ENCODE measurements at places on chromosomes 16 and 17.

DNA sequence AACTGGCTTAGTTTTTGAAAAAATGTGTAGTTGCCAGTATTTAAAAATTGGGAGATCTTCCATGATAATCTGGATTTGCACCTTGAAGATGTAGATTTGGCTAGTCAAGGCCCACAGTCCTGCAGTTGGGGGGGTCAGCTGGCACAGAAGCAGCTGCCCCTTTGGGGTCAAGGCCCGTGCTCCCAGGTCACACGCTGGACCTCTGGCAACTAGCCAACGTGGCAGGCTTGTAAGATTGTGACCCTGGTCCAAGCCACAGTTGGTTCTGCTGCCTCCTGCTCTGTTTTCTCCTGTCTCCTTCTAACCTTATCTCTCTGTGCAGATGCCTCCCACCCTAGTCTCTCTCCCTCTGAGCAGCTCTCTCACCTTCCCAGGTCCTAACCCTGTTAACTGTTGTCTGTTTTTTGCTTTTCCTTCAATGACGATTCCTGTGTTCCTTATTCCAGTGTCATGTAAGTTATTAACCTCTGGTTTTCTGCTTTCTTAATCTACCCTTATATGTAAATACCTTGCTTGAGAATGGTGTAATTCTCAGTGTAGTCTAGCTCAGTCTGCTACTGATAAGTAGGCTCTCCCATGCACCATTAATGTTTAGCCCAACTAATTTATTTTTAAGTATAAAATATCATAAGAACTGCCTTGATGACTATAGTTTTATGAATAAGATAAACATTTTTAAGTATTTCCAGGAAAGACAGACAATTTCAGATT, 27.9 kb downstream of the CLEC16A start:
- no peak for DNase-seq

- no peak for DNase-seq
Observed at GRCh38 chr16:9365370-9365728, 273.9 kb downstream of the HAPSTR1 start.

DNA sequence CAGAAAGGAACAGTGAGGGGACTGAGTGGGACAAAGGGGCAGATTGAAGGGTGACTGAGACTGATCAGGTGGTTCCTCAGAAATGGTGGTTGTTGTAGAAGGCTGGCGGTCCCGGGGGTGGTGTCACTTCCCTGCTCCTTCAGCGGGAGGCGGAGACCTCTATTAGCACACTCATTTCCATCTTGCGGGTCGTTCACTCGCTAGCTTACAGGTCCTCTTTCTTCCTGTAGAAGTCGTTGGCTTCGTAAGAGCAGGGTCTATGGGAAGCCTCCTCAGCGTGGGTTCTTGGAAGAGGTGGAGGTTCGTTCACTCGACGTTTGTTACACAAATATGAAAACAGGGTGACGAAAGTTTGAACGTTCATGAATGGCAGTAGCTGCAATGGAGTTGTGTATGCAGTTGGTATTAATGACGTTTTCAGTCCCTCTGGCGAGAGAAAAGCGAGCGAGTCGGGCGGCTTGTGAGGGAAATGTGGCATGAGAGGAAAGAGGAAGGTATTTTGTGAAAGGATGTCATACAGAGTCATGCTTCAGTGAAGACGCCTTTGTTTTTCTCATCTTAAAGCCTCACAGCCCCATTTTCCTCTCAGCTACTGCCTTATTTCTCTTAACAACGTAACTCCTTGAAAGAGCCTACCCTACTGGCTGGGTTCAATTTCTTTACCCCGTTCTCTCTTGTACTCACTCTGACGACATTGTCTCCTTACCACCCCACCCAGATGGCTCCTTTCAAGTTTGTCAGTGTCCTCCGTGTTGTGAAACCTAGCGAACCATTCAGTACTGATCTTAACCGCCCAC, 667 bp downstream of the EFCAB13 start:
- no peak for DNase-seq

DNA sequence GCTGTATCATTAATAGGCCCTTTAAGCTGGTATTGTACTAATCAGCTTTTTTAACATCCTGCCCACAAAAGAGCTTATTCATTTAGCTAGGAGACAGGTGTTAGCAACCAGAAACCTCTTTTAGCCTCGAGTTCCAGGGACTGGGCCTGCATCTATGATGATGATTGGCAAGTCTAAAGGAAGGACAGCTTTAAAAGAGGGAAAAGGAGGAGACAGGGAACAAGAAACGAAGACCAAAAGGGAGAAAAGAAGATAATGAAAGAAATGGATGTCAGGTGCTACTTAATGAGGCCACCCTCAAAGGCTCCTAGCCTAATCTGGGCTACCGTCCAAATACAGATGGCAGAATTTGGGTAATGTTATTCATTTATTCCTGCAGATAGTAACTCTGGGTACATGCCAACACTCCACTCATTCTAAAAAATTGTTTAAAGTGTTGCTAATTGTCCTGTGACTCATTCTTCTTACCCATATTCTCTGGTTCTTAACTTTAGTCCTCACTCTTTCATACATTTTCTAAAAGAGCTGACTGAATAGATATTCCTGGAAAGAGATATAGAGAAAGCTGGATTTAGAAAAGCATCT, 18.7 kb upstream of the RFFL start:
- DNase-seq, result peak; percentile 56

- no peak for DNase-seq
Observed at GRCh38 chr17:80359422-80360110, 55.4 kb upstream of the ENDOV start.
